ENCODE measurements at places on chromosomes 5 and 9. TPM values are rescaled to one million over a fixed set of nuclear protein-coding genes. Genes with fewer than 3 reads are reported as not detected.

The SHOC1 gene
- 0.16 TPM for total RNA-seq

GRCh38 chr5:14428302-14429081 lies 153.1 kb upstream of the OTULINL start:
- DNase-seq = no peak

- no peak for DNase-seq
Observed at GRCh38 chr5:148653836-148654781, at the start of gene HTR4. HTR4 (minus strand) TSS chr5:148654527; CDS start chr5:148637014, 17,513 bp downstream.

The HACD4 gene
- total RNA-seq = 0.94 TPM

The GABRA6 gene
- 0.31 TPM for total RNA-seq

- peak; percentile 42 for DNase-seq
Observed at GRCh38 chr9:125889112-125889475, 141.9 kb downstream of the PBX3 start.

GRCh38 chr5:150557509-150557872 lies 49.6 kb downstream of the NDST1 start:
- no peak for DNase-seq

DNA sequence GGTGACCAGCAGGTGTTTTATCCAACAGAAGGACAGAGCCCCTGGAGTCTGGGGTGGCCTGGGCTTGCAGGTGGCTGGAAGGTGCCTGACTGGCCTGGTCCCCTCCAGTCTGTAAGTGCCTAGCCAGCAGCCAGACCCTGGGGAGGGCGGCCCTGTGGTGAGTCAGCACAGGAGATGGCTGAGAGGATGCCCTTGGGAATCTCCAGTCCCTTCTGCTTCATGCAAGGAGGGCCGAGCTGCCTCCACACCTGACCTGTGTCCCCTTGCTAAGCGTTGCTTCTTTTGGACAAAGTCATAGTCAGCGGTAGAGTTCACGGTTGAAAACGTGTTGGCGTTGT lies 20.2 kb downstream of the OBP2B start:
- no peak for DNase-seq

GRCh38 chr9:108130905-108131304 lies 641.3 kb upstream of the KLF4 start:
- no peak for DNase-seq

DNA sequence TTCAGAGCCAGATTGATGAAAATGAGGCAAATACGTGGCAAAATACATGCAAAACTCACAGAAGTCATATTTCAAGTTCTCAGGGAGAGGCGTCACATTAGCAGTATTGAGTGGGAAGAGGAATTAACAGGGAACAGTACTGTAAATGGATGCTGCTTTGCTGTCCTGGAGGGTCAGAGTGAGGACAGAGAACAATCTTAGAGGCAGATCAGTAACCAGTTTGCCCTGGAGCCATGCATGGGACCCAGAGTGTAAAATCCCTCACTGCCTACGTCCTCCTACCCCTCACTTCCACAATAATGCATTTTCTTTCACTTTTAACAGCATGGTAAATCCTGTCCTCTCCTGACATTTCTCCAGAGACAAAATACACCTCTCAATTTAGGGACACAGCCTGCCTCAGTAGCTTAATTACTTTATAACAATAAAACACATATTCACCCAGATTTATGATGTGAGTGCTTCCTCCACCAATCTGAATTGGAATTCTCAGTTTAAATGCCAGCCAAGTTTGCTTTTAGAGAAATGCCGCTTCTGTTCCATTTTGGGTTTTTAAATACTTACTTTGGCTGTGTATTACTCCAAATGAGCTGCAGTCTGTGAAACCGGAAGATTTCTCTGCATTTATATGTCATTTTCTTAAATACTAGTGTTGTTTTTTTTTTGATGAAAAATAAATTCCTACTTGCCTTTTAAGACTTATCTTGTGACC lies 70.0 kb downstream of the LMNB1 start:
- DNase-seq = no peak

- DNase-seq = no peak
Observed at GRCh38 chr5:95256991-95257390, 27.9 kb downstream of the MCTP1 start.

DNA sequence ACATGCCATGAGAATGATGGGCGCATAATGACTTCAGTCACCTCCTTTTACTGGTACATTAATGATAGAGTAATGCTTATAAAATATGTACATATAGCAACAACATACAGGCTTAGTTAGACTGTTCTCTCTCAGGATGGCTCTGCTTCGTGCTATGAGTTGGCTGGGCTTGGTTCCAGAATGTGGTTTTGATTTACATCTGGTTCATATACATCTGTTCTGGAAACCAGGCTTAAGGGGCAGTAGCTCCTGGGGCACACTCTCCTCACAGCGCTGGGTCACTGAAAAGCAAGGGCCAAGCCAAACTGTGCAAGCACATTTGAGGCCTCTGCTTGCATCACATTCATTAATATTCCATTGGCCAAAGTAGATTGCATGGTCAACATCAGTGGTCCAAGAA lies 44.9 kb downstream of the PCSK1 start:
- no peak for DNase-seq

DNA sequence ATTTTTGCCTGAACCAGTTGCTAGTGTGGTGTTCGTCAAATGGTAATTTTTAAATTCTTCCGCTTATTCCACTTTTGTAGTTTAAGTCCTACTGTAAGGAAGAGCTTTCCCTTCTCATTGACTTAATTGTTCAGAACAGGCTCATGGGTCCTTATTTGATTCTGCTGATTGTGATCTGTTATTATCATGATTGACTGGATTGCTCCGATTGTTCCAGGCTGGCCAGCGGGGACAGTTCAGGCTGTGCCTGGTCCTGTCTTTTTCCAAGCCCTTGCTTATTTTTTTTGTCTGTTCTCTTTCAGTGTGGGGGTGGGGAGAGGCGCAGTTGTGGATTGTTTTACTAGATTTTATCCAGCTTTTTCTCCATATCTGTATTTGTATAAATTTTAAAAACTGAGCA lies 52.4 kb downstream of the TRIO start:
- no peak for DNase-seq

The PCDHA5 gene
- total RNA-seq = 13.1 TPM

- DNase-seq = no peak
Observed at GRCh38 chr5:54529565-54529964, 12.0 kb downstream of the SNX18 start.

DNA sequence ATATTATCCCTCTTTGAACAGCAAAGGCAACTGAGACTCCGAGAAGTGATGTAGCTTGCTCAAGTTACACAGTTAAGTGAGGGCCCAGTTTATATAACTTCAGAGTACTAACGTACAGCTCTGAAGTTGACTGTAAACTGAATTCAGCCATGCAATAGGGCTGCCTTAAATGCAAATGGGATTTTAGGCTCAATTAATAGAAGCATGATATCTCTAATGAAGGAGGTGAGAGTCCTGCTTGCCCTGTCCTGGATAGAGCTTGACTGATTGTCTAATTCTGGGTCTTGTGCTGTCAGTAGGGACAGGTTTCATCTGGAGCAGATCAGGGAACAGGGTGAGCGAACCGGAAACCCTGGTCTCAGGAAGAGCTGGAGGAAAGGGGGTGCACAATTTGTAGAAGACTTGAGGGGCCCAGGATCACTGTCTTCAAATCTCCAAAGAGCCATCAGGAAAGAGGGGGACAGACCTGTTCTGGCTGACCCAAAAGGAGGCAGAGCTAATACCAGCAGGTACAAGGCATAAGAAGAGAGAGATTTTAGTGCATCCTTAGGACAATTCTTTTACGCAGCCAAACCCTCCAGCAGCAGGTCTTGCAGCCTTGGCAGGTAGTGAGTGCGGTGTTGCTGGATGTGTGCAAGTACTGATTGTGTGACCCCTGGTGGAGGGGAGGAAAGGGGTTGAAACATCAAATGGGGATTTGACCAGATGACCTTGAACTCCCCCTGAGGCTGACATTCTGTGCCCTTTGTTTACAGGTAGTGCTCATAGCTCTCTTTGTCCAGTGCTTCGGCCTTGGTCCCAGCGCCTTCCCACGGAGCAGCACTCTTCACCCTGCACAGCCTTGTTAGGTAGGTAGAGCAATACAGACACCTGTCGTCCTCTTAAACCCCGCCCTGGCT lies 13.0 kb downstream of the GSN start:
- DNase-seq = no peak

- no peak for DNase-seq
Observed at GRCh38 chr9:81466981-81467380, 222.4 kb downstream of the TLE1 start.

GRCh38 chr9:12469084-12469483 lies 224.1 kb upstream of the TYRP1 start:
- no peak for DNase-seq

The FRRS1L gene
- 82.2 TPM for total RNA-seq

- no peak for DNase-seq
Observed at GRCh38 chr5:41598011-41598410, 87.6 kb upstream of the PLCXD3 start.

The FOXD4L3 gene
- 0.47 TPM for total RNA-seq

GRCh38 chr5:20656262-20656661 lies 668.3 kb upstream of the CDH18 start:
- DNase-seq = no peak

The SH3TC2 gene
- total RNA-seq = 1.6 TPM

DNA sequence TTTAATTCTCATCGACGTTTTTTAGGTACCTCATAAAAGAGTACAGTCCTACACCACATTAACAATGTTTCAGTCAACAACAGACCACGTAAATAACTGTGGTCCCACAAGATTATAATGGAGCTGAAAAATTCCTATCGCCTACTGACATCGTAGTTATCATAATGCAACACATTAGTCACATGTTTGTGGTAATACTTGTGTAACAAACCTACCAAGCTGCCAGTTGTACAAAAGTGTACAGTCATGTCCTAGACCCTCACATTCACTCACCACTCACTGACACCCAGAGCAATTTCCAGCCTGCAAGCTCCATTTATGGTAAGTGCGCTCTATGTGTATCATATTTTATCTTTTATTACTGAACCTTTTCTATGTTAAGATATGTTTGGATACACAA lies 16.8 kb downstream of the GNAQ start:
- no peak for DNase-seq

DNA sequence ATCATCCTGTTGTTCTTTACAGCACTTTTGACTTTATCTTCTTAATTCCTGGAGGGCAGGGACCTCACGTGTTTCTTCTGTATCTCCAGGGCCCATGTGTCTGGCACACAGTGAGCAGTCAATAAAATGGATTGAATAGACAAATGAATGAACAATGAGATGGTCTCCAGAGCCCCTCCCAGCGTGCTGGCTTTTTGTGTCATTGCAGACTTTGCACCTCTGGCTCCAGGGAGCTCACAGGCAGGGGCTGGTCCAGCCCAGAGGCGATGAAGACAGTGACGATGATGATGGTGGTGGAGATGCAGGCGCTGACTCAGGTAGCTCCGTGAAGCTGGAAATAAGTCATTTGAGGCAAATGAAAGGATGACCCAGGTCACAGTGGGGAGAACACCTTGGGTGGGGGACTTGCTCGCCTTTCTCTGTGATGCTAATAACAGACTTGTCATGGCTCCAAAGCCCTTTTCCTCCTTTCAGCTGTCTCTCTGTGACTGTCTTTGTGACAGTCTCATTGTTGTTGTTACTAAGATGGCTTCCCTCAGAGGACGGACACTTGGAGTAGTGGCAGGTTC lies 30.4 kb upstream of the FABP6 start:
- DNase-seq = no peak

- no peak for DNase-seq
Observed at GRCh38 chr5:154291917-154292316, 101.4 kb downstream of the GALNT10 start.

- DNase-seq = no peak
Observed at GRCh38 chr9:122191584-122191983, 31.9 kb downstream of the MORN5 start.
